Right lobe of liver (tissue), 6 donors: ENCODE measurements at places on chromosomes 16 and 17. TPM values are rescaled to one million over a fixed set of nuclear protein-coding genes. Genes with fewer than 3 reads are reported as not detected.

TRIM72 gene
- total RNA-seq = not detected

LPCAT2 gene
- 1.8 TPM for total RNA-seq

HEATR9 gene
- total RNA-seq = not detected

FKBP10 gene
- total RNA-seq = 5.1 TPM

IGFALS gene
- total RNA-seq = 38.7 TPM

MAPT gene
- total RNA-seq = 0.48 TPM

IGF2BP1 gene
- not detected for total RNA-seq

EVPLL gene
- 1.6 TPM for total RNA-seq
